ENCODE measurements at places on chromosomes 7 and 10.

DNA sequence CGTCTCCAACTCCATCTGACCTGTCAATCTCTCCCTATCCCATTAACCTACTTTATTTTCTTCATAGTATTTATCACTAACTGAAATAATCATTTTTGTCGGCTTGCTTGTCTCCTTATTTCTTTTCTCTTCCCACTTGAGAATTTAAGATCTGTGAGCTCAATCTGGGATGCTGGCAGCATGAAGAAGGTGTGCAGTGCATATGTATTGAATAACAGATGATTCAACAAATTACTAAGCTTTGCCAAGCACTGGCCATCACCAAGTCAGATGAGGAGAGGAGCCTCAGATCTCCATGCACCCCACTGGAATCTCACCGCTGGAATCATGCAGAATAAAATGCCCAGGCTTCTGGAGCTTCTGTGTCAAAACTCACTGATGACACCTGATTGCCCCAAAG is 47.6 kb upstream of the PPP1R3C start:
- no peak for ATAC-seq

GRCh38 chr7:412313-412710 is 107.3 kb downstream of the PDGFA start:
- ATAC-seq = peak; percentile 65

DNA sequence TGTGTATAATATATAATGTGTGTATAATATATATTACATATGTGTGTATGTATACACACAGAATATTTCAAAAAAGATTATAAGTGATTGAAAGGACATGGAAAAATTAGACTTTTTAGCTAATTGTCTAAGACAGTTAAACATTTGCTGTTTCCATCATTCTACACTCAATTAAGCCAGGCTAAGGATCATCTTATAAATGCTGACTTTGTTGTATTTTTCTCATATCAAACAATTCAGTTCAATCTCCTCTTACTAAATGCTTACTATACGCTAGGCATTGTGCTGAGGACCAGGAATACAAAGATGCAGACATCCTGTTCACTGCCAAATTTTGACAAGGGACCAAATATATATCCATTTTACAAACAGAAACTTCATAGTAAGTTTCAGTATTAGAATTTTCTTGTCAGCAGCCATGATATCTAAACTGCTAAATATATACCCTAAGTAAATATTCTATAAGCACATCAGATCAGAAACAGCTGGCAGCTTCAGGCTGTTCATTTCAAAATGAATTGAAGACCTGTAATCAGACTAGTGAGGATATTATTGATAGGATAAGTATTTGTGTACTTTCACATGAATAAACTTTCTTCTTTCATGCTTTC is 10.3 kb upstream of the LRRN3 start:
- no peak for ATAC-seq

DNA sequence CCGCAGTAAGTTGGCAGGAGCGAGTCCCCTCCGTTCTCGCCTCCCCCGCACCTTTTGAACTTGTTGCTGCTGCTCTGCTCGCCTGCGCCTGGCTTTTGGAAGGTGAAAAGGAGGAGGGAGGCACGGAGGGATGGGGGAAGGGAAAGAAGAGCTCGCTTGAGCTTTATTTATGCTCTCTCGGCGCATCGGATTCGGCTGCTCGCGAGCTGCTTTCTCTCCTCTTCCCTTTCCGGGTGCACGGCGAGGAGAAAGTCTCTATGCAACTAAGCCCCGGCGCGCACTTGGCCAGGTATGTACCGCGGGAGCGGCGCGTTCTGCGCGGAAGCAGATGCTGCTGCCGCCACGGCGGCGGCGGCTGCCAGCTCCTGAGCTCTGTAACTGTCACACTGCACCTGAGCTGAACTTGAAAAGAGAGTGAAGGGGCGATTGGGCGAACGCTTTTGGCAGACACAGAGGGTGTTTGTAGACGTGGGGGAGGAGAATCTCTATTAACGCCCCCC is 551 bp downstream of the KCND2 start:
- ATAC-seq = no peak

DNA sequence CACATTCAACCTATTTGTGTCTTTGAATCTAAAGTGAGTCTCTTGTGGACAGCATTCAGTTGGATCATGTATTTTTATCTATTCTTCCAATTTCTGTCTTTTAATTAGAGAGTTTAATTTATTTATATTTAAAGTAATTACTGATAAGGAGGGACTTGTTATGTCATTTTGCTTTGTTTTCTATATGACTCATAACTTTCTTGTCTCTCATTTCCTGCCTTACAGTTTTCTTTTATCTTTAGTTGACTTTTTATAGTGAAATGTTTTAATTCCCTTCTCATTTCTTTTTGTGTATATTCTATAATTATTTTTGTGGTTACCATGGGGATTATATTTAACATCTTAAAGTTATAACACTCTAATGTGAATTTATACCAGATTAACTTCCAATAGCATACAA is 7.3 kb upstream of the ZNF518A start:
- ATAC-seq = no peak

DNA sequence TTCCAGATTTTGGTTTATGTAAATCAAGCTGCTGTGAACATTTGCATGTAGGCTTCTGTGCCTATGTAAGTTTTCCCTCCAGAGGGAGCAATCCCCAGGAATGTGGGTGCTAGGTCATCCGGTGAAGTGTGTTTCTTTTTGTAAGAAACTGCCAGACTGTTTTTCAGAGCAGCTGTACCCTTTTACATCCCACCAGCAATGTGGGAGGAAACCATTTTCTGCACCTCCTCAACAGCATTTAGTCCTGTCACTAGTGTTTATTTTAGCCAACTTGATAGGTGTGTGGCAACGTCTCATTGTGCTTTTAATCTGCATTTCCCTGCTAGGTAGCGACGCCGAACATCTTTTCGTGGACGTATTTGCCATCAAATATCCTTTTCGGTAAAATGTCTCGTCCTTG is 395.7 kb upstream of the FOXK1 start:
- no peak for ATAC-seq

DNA sequence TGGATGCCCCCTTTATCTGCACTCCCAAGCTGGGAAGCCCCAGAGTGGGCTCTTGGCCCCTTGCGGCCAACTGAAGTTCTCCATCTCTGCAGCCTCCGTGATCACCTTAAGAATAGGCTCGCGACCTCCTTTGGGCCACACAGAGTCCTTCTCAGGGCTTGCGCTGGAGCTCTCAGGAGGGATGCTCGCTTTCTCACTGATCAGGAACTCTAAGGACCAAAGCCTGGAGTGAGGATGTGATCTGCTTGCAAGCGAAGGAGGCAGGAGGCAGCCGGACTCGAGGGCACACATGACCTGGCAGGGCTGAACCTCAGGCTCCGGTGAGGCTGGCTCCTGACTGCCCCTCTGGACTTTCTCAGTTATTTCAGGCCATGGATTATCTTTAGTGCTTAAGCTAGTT is 192.1 kb upstream of the MKI67 start:
- ATAC-seq = no peak

DNA sequence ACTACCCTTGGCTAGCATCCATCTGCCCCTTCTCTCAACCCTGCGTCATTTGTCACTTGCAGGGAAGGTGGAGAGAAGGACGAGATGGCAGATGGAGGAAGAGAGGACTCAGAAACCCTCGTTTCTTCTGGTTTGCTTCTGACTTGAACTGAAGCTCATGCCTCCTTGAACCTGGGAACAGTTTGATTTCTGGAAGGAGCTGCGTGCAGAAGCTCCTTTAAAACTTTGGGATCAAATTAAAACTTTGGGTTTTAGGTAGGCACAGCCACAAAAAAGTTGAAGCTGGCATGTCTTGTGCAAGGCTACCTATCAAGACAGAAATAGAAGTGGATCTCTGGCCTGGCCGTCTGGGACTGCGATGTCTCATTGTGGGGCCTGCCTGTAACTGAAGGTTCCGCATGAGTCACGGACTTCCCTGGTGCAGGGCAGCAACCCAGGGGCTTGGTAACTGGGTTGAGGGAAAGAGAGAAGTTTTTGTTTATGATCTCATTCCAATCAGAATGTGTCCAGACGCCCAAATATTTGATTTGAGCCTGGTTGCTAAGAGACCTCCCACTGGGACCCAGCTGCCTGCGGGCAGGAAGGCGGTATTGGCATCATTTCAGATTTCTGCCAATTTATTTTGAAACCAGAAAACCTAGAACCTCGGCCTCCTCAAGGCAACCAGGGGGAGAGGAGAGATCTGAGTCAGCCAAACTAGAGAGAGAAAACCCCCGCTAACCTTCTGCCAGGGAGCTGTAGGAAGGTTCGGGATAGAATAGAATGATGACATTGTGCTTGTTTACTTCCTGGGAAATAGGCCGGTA is 15.8 kb upstream of the CAMK1D start:
- ATAC-seq = peak; percentile 93

GRCh38 chr7:69967689-69968450 is 369.6 kb downstream of the AUTS2 start:
- ATAC-seq = no peak

- no peak for ATAC-seq
These were observed 24.0 kb downstream of the GRM3 start for GRCh38 chr7:86667732-86668131.

GRCh38 chr10:92284112-92284704 is 6.7 kb downstream of the CPEB3 start:
- ATAC-seq = no peak

DNA sequence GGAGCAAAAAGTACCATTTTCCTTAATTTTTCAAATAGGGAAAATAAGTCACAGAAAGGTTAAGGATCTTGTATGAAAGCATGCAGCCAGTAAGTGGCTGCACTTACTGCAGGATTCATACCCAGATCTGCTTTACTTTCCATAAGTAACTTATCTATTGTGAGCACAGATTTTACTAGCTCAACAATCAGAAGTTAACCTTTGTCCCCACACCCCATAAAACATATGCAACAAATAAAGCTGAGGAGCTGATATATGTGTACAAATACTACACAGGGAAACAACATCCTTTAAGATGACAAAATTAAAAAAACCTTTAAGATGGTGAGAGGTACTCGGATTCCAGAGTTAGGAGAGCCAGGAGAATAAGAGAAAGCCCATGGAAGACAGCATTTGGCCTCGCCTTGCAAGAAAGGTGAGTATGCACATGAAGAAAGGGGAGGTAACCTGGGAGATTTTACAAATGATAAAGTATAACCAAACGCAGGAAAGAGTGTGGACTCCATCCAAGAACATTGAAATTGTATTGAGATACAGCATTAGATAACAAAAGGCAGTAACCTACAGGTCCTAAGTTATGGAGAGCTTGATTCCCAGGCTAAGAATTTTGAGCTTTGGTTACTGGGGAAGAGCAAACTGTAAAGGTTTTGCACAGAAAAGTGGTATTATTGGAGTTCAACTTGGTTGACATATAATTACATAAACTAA is 87.1 kb downstream of the ITGB8 start:
- ATAC-seq = no peak

GRCh38 chr7:105016709-105017656 is 3.0 kb downstream of the KMT2E start:
- no peak for ATAC-seq

GRCh38 chr7:76204147-76204546 is 2.5 kb downstream of the SRRM3 start:
- ATAC-seq = no peak

- no peak for ATAC-seq
These were observed 23.5 kb downstream of the PFKFB3 start for GRCh38 chr10:6226216-6226615.

- no peak for ATAC-seq
These were observed 4.5 kb upstream of the DGKI start for GRCh38 chr7:137850972-137851945.

DNA sequence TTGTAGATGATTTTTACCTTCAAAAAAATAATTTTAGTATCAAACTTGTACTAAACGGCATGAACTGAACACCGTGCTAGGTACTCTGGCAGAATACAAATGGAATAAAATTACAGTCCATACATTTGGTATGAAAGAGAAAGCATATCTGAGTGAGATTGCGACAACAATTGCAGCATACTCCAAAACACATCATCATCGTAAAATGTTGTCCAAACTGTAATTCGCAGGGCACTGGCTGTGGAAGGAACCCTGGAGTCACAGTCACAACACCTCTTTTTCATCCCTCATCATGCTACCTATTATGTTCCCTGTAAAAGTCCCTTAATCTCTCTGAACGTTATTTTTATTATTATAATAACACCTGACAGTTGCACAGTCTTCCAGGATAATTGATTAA is 13.5 kb downstream of the CREM start:
- ATAC-seq = no peak

DNA sequence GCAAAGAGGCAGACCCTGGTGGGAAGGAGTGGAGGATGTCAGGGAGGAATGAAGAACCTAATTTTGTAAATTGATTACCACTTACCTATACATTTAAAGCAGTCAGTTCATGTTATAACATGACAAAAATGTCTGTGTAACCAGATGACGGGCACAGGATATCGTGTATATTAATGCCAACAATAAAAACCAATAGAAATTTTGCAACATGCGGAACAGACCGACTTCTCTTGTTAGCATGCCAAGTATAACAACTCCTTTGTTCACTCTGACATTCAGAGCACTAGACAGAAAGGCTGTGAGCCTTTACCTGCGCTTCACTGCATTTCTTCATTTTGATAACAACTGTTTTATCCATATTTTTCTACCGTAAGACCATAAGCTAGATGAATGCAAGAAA is 29.9 kb downstream of the CDK6 start:
- no peak for ATAC-seq

GRCh38 chr7:30159698-30160143 is 24.9 kb downstream of the MTURN start:
- ATAC-seq = peak; percentile 73

DNA sequence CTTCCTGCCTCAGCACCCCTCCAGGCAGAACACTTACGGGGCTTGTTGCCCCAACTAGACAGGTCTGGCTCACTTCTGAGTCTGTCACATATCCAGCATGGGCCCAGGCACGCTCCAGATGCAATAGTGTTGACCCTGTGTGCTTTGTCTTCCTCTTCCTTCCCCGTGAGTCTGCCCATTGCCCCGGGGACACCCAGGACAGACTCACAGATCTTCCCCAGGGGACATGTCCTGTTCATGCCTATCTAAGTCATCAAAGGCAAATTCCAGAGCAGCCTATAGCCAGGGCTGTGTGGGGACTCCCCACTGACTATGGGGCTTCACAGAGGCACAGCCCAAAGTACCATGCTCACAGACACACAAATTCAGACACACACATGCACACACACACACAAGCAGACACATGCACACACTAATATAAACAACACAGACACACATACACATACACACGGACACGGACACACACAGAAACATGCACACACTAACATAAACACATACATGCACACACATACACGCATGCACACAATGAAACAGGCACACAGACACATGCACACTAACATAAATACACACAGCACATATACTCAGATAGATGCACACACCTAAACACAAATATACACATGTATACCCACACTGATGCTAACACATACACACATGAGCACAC is 175.8 kb downstream of the KCNMA1 start:
- no peak for ATAC-seq

DNA sequence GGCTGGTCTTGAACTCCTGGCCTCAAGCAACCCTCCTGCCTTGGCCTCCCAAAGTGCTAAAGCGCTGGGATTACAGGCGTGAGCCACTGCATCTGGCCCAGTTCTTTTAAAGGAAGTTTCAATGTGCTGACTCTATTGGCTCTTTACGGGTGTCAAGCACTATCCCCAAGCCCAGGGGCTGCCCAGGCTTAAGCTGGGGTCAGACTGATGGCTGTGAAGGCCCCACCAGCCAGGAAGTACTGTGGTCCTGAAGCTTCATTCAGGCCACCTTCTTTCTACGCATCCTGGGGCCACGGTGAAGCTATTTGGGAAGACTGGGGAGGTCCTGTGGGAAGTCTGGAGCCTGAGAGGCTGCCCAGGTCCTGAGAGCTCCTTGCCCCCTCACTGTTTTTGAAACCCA is 8.0 kb downstream of the GPR15LG start:
- no peak for ATAC-seq
